ENCODE measurements at places on chromosomes 4 and X.

- peak; percentile 50 for DNase-seq
These were observed 37.7 kb upstream of the RAB33B start for GRCh38 chr4:139416073-139416673.

DNA sequence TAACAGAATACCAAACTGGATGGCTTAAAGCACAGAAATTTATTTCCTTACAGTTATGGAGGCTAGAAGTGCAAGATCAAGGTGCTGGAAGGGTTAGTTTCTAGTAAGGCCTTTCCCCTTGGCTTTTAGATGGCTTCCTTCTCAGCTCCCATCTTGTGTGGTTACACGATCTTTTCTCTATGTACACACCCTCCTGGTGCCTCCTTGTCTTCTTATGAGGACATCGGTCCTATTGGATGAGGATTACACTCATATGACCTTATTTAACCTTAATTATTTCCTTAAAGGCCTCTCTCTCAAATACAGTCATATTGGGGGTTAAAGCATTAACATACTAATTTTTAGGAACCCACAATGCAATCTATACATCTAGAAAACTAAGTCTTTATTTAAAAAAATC lies 787.9 kb upstream of the GALNTL6 start:
- no peak for DNase-seq

DNA sequence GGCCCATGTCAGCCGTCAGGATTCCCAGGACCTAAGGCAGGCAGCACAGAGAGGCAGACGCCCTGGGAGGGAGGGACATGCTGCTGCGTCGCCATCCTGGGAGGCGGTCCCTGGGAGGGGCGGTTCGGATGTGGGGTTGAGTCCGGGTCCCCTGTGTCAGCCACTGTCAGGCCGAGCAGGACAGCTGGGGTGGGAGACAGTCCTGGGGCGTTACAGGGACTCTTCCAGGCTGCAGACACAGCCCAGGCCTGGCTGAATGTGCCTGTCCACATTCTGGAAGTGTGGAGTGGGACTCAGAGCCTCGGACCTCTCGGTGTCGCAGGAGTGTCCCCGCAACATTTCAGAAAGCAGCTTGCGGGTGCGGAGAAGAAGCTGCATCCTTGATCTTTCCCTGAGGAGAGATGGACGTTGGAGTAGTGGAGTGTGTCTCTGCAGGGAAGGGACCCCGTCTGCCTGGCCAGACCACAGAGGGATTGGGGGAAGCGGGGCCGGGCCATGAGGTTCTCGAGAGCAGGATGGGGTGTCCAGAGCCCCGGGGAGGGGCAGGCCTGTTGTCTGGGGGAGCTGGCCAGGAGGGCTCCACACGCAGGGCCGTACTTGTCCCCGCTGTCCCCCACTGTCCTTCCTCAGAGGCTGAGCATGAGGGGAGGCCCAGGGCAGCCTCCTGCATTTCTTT lies 6.1 kb downstream of the AKAP17A start:
- DNase-seq = no peak

DNA sequence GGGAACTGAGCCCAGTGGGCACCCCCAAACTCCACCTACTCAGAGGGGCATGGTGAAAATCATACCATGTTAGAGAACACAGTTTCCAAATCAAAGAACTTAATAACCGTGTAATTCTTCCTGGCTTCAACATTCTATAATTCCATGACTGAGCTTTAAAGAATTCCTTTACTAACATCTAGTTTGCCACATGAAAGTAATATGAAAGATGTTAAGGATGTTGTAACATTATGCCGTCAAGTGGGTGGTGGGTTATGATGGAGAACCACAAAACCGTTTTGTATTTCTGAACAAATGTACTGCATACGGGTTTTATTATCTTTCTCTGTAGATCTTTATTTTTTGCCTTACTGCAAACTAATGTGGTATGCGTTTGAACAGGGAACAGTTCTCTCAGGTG lies 549.0 kb upstream of the MAGEB2 start:
- DNase-seq = no peak

DNA sequence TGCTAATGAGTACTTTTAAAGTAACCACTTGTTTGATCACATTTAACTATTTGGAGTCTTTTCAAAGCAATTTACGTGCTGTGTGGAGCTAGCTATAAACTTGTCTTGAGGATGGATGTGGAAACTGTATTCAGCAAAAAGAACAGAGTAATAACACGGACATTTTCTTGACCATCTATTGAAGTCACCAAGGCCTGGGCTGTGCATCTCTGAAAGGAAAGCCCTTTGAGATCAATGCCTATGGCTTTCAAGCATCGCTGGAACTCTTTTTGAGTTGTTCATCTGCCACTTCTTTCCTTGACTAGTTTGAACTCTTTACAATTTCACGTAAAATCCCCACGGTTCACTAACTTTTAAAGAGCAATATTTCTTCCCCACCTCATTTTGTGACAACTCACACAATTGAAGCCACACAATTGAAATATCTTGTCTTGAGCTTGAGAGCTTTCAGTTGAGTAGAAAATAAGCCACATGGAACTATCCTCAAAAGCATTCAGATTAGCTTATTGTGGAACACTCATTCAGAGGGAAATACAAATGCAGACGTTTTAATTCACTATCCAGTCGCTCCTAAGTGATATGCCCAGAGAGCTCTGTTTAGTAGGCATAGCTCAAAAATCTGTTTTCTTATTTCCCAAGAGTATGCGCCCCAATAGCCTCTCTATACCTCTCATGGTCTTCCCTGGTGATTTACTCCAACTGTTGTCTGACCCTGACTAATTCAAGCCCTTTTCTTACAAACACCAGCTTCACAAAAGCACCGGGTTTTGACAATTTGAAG lies 134.9 kb upstream of the SLITRK2 start:
- no peak for DNase-seq

DNA sequence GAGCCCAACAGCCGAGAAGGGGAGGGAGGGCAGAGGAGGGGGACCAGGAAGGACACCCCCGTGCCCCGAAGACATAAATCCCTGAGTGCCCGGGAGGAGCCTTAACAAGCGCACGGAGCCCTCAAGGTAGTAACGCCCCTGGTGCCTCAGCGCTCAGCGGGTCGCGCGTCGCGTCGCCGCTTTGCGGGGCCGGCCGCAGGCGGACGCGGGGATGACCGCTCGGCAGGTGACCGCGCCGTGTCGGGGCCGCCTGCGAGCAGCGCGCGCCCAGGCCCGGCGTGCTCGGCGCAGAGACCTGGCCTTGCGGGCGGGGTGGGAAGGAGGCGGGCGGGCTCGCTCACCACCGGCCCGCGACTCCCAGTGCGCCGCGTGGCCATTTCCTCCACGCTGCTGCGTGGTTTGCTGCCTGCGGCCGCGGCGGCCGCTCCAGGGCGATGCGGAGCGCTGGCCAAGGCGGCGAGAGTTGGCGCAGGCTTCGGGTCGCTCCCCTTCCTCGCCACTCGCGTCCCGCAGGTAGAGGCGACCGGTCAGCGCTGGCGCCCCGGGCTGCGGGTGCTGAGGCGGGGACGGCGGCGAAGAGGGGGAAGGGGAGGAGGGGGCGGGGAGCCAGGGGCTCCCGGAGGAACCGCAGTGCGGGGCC lies 632 bp downstream of the CCSER1 start:
- DNase-seq = no peak

DNA sequence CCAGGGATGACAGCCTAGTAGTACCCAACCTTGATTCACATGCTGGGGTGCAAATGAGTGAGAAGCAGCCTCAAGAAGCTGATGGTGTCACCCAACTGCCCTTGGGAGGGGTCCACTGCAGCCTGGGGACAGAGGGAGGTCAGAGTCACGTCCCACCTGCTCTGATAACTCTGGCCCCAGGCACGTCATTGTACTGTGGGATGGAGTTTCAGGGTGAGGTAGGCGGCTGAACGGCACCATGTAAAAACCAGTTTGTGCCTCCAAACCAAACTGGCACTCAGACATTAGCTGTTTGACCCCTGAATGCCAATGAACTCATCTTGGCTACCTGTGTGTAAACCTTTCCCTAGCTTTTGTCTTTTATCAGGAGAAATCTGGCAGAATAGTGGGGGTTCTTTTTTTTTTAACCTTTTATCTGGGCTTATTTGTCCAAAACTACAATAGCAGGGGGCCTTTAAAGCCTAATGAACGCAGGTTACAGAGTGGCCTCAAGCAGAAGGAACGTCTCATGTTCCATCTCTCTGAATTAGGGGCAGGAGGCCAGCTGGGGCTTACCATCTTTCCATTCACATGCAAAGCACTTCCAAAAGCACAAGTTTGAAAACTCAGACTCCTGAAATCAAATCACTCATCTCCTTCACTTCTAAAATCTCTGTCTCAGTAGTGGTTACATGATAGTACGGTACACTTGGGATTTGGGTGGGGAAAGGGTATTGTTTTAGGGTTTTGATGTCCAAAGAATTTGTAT lies 89.4 kb downstream of the IRF2 start:
- DNase-seq = no peak

GRCh38 chr4:187128222-187128621 lies 404.6 kb upstream of the FAT1 start:
- DNase-seq = no peak

GRCh38 chr4:26141911-26142638 lies 178.7 kb upstream of the RBPJ start:
- DNase-seq = no peak

DNA sequence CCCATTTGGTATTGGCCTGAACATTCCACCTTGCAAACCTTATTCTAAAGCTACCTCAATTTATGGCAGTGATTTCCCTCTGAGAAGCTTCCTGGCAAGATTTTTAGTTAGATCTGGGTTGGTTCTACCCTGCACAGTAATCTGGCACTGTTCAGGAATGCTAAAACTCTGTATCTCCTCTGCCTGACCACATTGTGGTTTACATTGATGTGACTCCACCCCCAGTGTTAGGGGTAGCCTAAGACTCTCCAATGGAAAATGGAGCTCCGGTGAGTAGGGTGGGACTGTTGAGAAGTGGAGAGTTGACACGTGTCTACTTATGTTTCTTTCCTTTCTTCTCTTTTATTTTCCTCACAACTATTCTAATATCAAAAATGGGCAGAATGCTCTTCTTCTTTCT lies 45.4 kb downstream of the BMPR1B start:
- DNase-seq = no peak

GRCh38 chr4:80407246-80407645 lies 71.7 kb downstream of the CFAP299 start:
- DNase-seq = no peak

- DNase-seq = no peak
These were observed 60.5 kb downstream of the ARAP2 start for GRCh38 chr4:36183665-36184393.

- DNase-seq = no peak
These were observed 2.8 kb downstream of the CCNG2 start for GRCh38 chr4:77159806-77160205.

- no peak for DNase-seq
These were observed 342.5 kb upstream of the MAGEB2 start for GRCh38 chrX:29872831-29873230.

GRCh38 chrX:139844163-139844562 lies 88.7 kb downstream of the ATP11C start:
- DNase-seq = no peak

DNA sequence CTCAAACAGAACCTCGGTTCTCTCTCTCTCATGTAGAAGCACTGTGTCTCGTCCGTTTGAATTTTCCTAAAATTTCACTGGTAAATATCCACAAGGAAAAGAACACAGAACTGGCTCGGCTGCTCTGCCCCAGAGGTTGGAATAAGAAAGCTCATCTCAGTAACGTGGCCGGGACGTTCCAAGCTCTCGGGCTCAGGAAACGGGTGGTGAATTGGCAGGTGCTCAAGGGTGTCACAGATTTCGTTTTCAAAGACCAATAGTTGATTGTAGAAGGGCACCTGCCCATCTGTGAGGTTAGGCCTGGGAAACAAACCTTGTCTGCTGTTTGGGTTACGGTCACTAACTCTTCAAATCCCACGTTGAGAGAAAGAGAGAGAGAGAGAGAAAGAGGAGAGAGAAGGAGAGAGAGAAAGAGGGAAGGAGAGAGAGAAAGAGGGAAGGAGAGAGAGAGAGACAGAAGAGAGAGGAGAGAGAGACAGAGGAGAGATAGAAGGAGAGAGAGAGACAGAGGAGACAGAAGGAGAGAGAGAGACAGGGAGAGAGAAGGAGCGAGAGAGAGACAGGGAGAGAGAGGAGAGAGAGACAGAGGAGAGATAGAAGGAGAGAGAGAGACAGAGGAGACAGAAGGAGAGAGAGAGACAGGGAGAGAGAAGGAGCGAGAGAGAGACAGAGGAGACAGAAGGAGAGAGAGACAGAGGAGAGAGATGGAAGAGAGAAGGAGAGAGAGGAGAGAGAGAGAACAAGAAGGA lies 106.6 kb downstream of the CRLF2 start:
- no peak for DNase-seq

GRCh38 chr4:124144238-124144654 lies 568.3 kb downstream of the ANKRD50 start:
- no peak for DNase-seq

All from CD4-positive, alpha-beta T cell treated with Interleukin-17A for 4 hours (primary cell).